ENCODE measurements at places on chromosomes 5 and 9. TPM values are rescaled to one million over a fixed set of nuclear protein-coding genes. Genes with fewer than 3 reads are reported as not detected.

PPP1R26 gene
- 2.0 TPM for polyA plus RNA-seq

IFNE gene
- polyA plus RNA-seq = not detected

CORO2A gene
- polyA plus RNA-seq = 0.09 TPM

ADGRD2 gene
- not detected for polyA plus RNA-seq

TLE4 gene
- polyA plus RNA-seq = 14.3 TPM

FAM53C gene
- polyA plus RNA-seq = 23.5 TPM

TRPM6 gene
- polyA plus RNA-seq = 0.12 TPM

DNA sequence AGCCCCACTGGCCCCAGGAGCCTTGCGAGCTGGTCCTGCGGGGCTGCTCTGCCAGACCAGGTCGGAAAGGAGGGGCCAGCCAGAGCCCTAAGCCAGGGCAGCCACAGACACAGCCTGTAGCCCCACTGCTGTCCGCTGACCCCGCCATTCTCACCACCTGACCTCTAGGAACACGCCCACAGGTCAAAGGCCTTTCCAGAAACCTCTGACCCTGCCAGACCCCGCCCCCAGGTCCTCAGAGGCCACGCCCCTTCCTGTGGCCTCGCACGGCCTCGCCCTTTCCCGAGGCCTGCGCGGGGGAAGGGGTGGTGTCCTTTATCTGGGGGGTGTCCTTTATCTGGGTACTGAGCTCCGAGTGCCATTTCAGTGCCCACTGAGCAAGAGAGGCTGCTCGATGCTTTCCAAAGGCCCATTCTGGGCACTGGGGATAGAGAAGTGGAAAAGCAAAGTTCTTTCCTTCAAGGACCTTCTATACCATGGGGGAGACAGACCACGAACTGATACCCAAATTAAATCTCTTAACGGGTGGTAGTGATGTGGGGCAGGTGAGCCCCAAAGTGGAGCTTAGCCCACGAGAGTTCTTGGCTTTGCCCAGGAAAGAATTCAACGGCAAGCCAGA lies 46.5 kb downstream of the P4HA2 start:
- no peak for DNase-seq

DNA sequence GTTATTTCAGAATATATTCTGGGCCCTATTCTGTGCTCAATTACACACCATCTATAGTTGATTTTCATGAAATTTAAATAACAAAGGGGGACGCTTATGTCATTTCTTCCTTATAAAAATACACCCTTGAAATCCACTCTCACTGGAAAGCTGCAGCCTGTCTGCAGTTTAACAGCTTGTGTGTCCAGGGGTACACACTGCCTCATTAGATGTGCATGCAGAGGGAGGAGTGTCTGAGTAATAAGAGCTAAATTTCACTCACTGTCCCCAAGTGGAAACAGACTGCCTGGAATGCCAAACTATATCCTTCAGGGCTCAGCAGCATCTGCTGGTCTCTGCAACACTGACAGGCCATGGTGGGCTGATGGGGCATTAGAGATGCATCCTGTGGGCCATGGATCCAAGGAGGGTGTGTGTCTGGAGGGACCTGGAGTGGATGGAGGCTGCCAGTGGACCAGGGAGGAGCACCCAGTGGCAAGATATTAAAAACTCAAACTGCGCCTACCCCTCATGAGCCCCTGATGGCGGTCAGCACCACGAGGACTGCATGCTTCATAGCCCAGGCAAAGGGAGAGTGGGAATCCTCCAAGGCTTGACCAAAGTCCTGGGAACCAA lies 15.8 kb upstream of the TIFAB start:
- DNase-seq = no peak

- DNase-seq = no peak
Measured at GRCh38 chr5:121299153-121299552, 552.5 kb upstream of the FTMT start.

GRCh38 chr5:172616730-172617129 lies 24.3 kb upstream of the NEURL1B start:
- peak; percentile 81 for DNase-seq

GRCh38 chr5:176743868-176744583 lies 66.3 kb upstream of the UNC5A start:
- DNase-seq = no peak

DNA sequence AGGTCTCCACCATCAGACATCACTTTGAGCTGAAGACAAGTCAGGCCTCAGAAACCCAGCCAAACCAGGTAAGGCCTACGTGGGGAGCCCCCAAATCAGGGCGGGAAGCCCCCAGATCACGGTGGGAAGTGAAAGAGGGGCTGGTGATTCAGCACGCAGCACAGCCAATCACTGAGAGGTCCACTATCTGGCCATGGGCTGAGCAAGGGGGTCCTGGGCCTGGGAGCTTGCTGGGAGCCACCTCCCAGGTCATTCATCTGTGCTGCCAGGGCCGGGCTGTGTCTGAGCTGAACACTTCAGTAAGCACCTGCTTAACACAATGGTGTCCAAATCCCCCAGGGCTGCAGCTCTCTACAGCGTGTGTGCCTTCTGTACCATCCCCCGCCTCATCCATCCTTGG lies 15.5 kb downstream of the MED10 start:
- DNase-seq = no peak

DNA sequence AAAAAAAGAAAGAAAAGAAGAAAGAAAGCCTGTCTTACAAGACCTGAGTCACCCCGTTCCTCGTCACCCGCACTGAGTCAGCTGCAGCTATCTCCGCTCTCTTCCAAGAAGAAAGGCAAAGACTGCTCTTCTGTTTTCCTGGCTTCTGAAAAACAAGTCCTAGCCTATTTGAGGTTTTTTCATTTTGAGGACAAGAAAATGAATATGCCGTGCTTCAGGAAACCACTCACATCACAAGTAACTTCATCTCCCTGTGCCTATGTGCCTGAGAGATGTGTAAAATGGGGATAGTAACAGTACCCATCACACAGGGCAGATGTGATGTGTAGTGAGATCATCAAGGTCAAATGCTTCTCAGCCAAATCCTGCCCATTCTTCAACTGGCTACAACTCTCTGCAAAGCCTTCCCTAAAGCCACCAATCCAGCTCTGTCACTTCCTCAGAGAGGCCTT lies 78.4 kb downstream of the GLDC start:
- no peak for DNase-seq

- no peak for DNase-seq
Measured at GRCh38 chr5:142569905-142570304, 116.0 kb downstream of the FGF1 start.

DNA sequence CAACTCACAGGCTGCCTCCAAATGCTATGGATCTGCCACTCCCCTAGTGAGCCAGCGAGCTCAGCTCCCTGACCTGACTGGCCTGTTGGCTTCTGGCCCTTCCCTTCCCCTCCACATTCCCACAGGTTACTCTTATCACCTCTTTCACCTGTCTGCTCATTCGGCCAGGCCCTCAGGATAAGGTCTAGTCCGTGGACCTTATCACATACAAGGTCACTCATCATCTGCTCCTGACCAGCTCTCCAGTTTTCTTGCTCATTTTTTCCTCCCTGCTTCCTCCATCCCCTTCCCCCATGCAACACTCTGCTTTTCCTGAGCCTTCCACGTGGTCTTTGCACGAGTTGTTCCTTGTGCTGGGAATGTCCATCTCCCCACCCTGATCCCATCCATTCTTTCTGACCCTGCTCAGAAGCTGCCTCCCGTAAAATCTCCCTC lies 25.9 kb upstream of the NDST1 start:
- DNase-seq = peak; percentile 6

DNA sequence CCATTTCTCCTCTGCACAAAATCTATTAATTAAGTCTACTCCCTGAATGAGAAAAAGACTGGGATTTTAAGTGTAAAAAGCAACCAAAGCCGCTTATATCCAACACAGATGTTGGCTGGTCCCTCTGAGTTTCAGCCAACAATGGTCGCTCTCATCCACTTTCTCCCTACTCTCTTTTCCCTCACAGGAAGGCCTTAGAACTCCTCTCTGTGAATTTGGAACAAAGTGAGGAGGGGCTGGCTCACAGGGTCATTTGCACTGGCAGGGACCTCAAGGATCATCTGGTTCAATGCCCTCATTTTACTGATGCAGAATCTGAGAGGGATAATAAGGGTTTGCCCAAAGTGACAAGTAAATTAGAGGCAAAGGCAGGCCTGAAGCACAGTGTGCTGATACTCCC lies 64.0 kb downstream of the DPYSL3 start:
- no peak for DNase-seq

DNA sequence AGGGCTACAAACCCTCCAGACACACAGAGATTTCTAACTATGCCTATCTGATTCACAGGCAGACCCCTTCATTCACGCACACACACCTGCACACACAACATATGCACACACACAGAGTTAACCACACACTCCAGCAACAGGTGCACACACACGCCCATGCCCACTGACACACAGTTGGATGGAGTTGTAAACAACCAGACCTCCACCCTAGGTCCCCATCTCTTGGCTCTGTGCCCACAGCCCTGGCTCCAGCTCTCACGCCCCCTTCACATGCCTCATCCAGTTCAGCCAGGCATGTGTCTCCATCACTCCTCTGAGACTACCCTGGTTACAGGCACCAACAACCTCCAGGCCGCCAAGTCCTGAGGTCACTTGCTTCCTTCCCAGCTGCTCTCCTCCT lies 61.1 kb downstream of the PSD2 start:
- DNase-seq = no peak

DNA sequence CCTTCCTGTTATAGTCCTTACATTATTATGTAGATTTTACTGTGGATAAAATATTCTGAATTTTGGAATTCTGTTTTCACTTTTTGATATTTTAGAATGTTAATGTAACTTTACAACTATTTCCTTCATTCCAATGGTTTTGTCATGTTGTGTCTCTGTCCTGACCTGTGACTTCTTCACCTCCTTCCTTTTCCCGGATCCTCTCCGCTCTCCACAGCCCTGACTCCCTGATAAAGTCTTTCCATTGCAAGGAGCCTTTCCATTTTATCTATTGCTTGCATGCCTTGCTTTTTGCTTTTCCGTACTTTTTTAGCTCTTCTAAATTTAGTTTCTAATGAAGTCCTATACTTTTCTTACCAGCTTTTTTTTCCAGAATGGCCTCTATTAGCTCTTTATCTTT lies 117.6 kb upstream of the ARRDC3 start:
- no peak for DNase-seq

GRCh38 chr5:40682154-40683017 lies 2.7 kb downstream of the PTGER4 start:
- no peak for DNase-seq

GRCh38 chr5:127369796-127370195 lies 79.2 kb downstream of the MEGF10 start:
- DNase-seq = peak; percentile 53

GRCh38 chr5:178078197-178079010 lies 34.9 kb upstream of the N4BP3 start:
- no peak for DNase-seq

DNA sequence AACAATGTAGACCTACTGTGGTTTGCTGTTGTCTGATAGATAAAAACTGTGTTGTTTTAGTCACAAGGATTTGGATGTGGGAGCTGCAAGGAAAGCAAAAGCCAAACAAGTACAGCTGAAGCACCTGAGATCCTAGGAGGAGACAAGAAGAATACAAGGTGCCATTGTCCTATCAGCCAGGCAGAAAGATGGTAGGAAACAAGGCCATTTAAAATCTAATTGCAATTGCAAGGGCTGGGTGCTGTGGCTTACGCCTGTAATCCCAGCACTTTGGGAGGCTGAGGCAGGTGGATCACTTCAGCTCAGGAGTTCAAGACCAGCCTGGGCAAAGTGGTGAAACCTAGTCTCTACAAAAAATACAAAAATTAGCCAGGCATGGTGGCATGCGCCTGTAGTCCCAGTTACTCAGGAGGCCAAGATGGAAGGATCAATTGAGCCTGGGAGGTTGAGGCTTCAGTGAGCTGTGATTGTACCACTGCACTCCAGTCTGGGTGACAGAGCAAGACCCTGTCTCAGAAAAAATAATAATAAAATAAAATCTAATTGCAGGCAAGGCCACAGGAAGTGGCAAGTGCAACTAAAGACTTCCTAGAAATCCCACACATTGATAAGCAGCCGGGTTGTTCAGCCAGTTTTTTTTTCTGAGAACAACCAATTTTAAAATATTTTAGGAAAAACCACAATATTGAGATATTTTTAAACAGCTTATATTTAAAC lies 22.6 kb downstream of the DOCK8 start:
- no peak for DNase-seq

GRCh38 chr5:138354926-138355378 lies 2.5 kb downstream of the KDM3B start:
- DNase-seq = no peak

DNA sequence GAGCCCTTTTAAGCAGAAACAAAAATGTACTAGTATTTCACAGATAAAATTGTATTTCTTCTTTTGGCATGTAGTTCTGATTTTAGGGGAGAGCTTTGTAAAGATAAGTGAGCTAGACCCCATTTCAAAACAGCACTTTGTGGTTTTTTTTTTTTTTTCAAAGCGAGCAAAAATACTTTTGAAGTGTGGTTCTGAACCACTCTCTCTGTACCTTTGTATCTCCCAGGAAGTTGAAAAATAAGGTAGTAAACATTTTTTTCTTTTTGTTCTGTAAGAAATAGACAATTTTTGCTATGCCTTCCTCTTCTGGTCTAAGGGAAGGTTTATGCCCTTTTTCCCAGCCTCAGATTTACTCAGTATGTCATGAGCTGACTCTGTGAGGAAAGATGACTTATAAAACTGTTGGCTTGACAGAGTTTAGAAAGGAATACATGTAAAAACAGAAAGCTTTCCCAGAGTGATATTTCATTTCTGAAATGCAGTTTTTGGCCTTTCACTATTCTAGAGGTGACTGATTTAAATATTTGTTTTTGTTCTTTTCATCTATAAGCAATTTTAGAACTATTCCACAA lies 12.5 kb downstream of the ERCC6L2 start:
- no peak for DNase-seq

- DNase-seq = no peak
Measured at GRCh38 chr9:98259791-98260190, 4.3 kb upstream of the TBC1D2 start.

Data from psoas muscle (tissue), 8 donors.